ENCODE measurements at places on chromosomes 3 and 15. TPM values are rescaled to one million over a fixed set of nuclear protein-coding genes. Genes with fewer than 3 reads are reported as not detected.

FGD5 gene
- total RNA-seq = 45.3 TPM

QTRT2 gene
- 33.0 TPM for total RNA-seq

TTLL13 gene
- total RNA-seq = 0.34 TPM

SSUH2 gene
- total RNA-seq = 0.43 TPM

MCTP2 gene
- 34.9 TPM for total RNA-seq

MESP2 gene
- not detected for total RNA-seq

GOLGA6L4 gene
- total RNA-seq = 5.2 TPM

XCR1 gene
- total RNA-seq = 0.18 TPM

ARL8B gene
- total RNA-seq = 84.2 TPM

FEZF2 gene
- not detected for total RNA-seq

COL7A1 gene
- total RNA-seq = 8.9 TPM

PRR20G gene
- total RNA-seq = not detected

TGM4 gene
- not detected for total RNA-seq

GASK1A gene
- 8.2 TPM for total RNA-seq

ITGA11 gene
- total RNA-seq = 1.7 TPM

DISP2 gene
- 0.23 TPM for total RNA-seq
